Stimulated activated CD4-positive, alpha-beta T cell treated with anti-CD3 and anti-CD28 coated beads, TNF-alpha, amount 100 ng/mL, for 24 hours (primary cell): ENCODE measurements at places on chromosomes 6 and 20.
A peak's percentile ranks its signal among the peaks of the same experiment; 100 is the strongest.

DNA sequence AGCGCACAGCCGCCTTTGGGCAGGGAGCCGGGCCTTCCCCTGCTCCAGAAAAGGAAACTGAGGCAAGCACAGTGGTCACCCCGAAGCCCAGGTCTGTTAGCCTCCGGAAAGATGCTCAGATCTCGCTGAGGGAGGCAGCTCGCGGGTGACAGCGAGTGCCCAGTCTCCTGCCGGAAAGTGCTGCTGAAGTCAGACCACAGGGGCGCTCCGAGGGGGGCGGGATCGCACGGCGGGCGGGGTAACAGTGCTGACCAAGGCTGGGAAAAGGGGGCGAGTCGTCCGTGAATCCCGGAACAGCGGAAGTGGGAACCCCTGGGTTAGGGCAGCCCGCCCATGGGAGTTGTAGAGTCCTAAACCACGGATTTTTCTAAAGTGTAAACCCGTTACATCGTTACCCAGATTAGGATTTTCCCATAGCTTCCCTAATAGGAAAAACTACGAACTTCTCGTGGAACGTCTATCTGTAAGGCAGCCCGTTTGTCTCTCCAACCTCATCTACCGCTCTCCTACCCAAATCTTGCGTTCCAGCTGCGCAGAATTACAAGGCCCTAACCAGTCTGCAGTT lies 504 bp downstream of the VPS16 start:
- DNase-seq, result peak; percentile 44

- DNase-seq, result no peak
These were observed 72.0 kb downstream of the DACT2 start for GRCh38 chr6:168247443-168248147.

DNA sequence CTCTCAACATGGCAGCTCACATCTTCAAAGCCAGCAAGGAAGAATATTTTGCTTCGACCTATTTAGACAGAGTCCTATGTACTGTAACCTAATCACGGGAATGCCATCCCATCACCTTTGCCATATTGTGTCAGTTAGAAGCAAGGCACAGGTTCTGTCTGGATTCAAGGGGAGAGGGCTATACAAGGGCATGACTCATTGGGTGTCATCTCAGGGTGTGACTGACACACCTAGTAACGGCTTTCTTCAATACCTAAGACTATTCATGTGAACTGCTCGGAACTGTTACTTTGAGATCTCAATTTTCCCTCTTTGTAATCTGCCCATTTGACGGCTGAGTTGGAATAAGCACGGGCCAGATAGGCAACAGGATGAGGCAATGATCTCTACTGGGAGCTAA lies 135.6 kb upstream of the HDGFL1 start:
- DNase-seq, result no peak

DNA sequence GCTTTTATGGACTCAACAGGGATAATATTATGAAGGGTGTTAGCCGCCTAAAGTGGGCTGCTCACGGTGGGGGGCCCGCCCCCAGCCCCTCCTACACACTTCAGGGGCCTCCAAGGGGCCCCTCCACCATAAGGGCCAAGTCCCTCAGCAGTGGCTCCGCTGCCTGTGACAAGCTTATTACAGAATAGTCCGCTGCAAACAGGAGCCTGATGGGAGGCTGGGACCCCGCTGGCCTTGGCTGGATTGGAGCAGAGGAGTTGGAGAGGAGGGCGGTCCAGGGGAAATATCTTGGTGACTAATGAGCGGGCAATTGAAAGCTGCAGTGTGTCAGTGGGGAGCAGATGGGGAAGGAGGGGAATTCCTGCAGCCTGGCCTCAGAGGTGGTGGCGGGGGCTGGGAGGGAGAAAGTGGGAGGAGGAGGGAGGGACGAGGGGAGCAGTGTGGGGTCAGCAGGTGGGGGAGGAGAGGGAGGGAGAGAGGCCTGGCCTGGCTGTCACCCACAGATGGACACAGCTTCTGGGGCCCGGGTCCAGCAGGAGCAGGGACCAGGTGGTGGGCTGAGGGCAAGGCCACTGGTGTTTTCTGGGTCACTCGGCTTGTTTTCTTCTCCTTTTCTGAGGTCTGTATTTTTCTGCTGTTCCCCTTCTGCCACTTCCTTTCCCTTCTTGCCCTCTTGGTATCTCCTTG lies 57.6 kb upstream of the FOXP4 start:
- no peak for DNase-seq

DNA sequence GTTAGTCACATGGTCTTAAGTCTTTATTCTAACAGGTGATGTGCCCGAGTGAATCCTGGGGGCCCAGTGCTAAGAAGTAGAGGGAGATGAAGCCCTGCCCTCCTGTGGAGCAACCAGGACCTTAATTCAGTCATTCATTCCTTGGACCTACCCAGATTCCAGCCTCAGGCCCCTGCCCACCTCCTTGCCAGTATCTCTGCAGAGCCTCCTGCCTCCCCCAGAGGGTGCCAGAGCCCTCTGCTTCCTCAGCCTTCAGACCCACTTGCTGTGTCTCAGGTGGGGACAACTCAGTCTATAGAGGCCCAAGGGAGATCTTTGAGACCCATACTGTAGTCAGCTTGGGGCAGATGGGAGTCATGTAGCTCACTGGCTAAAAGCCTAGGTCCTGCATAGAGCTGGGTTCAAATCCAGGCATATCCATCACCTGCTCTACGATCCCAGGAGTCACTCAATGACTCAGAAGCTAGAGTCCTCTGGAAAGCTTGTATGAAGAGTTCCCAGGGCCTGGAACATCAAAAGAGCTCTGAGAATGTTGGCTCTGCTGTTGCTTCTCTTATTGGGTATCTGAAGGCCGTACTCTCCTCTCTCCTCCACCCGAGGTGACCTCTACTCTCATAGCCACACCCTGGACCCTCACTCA lies 3.9 kb upstream of the SIGLEC1 start:
- no peak for DNase-seq

GRCh38 chr6:130158056-130158455 lies 64.7 kb downstream of the SAMD3 start:
- no peak for DNase-seq

DNA sequence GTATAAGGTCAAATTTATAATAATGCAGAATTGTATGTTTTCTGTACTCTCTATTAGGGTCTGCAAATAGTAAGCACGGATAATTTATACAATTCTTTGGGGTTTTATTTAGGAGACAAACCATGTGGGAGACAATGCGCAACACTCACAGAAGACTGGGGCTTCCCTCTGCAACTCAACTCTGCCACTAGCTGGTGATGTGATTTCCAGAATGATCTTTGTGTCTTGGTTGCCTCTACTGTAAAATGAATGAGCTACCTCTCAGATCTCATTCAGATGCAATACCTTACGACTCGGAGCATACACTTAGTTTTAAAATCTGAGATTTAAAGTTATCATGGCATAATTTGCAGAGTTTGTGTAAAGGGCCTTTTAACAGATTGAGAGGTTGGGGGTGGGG lies 6.4 kb downstream of the MAN1A1 start:
- DNase-seq, result no peak

- no peak for DNase-seq
These were observed 7.4 kb upstream of the UTRN start for GRCh38 chr6:144277605-144278227.

GRCh38 chr6:107655245-107655644 lies 165.3 kb downstream of the SOBP start:
- no peak for DNase-seq

- no peak for DNase-seq
These were observed 948.0 kb upstream of the EPHA7 start for GRCh38 chr6:94367316-94367715.

DNA sequence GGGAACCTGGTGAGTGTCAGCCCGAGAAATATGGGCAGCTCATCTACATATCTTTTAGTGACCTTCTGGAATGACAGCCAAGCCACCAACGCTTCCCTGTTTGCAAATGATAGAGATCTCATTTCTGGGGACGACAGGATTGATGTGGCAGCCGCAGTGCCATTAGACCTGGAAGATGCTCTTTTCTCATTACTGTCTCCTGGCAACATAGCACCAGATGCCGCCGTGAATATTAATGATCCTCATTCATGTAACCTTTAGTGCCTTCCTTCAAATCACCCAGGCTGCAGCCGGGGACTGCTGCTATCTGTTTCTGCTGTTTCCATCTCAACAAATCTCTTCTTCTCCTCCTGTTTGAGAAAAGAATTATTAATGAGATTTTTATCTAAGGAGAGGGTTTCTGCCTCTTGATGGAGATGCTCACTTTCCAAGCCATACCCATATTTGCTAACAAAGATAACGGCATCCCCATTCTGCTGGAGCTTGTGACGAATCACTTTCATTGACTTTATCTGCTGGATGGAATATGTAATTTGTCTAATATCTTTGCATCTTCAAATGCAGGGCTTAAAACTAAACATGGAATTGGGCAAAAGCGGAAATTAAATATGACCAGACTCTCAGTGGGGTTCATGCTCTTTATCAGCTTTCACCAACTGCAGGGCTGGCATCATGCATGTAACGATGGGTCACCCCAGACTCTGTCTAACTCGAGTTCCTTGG lies 74.8 kb upstream of the KIF16B start:
- DNase-seq, result no peak

GRCh38 chr6:134171517-134171916 lies 119.1 kb upstream of the SLC2A12 start:
- DNase-seq, result no peak

- DNase-seq, result no peak
These were observed 22.4 kb upstream of the RBM24 start for GRCh38 chr6:17258749-17259148.

DNA sequence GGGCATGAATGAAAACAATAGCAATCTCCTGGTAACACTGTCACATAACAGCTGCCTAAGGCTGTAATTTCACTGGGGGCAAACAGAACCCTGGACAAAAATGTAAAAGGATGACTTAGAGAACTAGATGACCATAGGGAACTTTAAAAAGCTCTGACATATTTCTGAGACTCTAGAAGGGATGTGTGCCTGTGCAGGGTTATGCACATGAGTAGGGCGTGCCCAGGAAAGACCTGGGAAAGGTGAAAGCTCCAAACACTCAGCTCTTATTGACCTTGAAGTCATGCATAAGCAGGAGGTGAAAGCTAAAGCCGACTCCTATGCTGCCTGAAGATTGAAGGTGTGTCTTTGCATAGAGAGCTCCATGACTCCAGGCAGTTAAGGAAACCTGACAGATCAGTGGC lies 118.4 kb upstream of the BTBD3 start:
- DNase-seq, result no peak

DNA sequence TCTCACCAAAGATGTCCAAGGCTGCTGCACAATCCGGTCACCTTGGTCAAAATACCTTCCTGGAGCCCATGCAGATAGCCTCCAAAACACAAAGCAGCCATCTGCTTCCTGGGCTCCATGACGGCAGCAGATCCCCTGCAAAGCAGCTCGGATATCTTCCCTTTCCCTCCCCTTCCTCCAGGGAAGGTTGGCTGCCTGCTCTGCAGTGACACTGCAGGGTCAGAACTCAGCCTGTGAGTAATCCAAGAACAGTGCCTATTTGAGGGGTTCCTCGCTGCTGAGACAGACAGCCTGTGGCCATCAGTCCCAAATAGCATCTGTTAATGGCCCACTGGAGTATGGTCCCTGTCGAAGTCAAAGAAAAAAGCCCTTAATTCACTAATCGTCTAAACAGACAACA lies 270.8 kb downstream of the PREX1 start:
- no peak for DNase-seq

DNA sequence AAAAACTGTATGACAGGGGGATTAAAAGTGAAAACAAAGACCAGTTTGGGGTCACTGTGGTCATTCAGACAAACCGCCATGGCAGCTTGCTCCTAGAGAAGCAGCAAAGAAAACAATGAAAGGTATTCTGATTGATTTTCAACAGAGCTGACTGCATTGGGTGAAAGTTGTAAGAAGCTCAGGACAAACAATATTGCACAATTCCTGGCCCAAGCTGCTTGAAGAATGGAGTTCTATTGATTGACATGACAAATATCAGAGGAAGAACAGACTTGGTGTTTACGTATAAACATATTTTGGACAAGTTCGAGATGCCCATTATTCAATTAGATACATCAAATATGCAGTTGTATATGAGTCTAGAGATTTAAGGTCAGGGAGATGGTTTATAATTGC lies 62.0 kb downstream of the TRIM38 start:
- DNase-seq, result no peak

GRCh38 chr6:108368431-108369030 lies 73.7 kb downstream of the AFG1L start:
- DNase-seq, result no peak

GRCh38 chr6:73389854-73390253 lies 4.8 kb upstream of the DDX43 start:
- no peak for DNase-seq

- no peak for DNase-seq
These were observed 149.7 kb downstream of the MTHFD1L start for GRCh38 chr6:151015101-151015700.

DNA sequence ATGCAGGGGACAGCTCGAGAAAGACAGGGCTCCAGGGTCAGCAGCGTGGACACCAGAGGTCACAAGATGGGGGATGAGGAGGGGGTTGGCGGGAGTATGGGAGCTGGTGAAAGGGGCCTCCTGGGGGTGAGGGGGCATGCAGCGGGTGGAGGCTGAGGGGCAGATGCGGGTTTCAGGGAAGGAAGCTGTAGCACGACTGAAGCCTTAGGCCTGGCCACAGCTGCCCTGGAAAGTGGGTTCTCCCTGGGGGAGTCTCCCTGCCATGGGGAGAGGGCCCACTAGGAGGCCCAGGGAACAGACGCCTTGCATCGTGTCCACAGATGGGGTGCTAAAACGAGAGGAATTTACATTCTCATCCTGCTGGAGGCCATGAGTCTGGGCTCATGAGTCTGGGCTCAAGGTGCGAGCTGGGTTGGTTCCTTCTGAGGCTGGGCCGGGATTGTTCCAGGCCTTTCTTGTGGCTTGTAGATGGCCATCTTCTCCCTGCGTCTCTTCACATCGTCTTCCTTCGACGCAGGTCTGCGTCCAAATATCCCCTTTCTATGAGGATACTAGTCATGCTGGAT lies 18.0 kb downstream of the APCDD1L start:
- DNase-seq, result no peak

DNA sequence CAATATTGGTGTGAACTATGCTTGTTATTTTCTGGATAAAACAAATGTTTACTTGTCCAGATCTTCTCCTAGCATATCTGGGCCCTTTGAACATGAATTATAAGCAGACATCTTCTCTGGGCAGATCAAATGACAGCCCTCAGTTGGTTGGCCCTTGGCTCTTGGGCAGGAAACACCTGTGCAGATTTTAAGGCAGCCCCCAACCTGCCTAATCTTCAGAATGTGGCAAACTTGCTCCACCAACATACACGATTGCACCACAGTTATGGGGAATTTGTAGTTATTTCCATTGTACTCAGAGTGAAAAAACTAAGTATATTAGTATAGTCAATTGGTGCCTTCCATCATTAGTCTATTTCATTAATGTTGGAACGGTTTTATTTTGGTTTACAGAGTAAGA lies 94.9 kb upstream of the KCNK16 start:
- DNase-seq, result no peak

- DNase-seq, result no peak
These were observed 57.9 kb upstream of the EMILIN3 start for GRCh38 chr20:41424546-41424945.

- no peak for DNase-seq
These were observed 2.0 kb upstream of the MICAL1 start for GRCh38 chr6:109457562-109457996.
